Neural crest cell (in vitro differentiated cells): ENCODE measurements at places on chromosomes 2 and 18. TPM values are rescaled to one million over a fixed set of nuclear protein-coding genes. Genes with fewer than 3 reads are reported as not detected.

DNA sequence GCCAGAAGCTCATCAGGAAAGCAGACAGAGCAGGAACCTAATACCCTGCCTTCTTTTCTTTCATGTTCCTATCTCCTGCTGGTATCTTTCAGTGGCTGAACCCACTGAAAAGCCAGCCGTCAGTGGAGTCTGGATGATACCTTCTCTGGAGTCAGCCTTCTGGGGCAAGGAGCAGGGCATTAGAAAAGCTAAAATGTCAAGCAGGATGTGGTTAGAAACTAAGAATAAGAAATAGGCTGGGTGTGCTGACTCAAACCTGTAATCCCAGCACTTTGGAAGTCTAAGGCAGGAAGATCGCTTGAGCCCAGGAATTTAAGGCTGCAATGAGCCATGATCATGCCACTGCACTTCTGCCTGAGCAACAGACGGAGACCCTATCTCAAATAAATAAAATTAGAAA is 642.0 kb upstream of the FSHR start:
- no peak overlapping the region for H3K4me3 ChIP-seq
- no peaks in the 10 kb centered on the region for H3K4me1 ChIP-seq
- no peaks in the 10 kb centered on the region for H3K27me3 ChIP-seq
- no peaks in the 10 kb centered on the region for H3K36me3 ChIP-seq

GRCh38 chr18:76619261-76619620 is 124.2 kb upstream of the ZNF516 start:
- peaks cover 54% of the 10 kb centered on the region for H3K4me1 ChIP-seq
- no peak for DNase-seq
- H3K36me3 ChIP-seq: no peaks in the 10 kb centered on the region
- H3K27me3 ChIP-seq: no peaks in the 10 kb centered on the region

DNA sequence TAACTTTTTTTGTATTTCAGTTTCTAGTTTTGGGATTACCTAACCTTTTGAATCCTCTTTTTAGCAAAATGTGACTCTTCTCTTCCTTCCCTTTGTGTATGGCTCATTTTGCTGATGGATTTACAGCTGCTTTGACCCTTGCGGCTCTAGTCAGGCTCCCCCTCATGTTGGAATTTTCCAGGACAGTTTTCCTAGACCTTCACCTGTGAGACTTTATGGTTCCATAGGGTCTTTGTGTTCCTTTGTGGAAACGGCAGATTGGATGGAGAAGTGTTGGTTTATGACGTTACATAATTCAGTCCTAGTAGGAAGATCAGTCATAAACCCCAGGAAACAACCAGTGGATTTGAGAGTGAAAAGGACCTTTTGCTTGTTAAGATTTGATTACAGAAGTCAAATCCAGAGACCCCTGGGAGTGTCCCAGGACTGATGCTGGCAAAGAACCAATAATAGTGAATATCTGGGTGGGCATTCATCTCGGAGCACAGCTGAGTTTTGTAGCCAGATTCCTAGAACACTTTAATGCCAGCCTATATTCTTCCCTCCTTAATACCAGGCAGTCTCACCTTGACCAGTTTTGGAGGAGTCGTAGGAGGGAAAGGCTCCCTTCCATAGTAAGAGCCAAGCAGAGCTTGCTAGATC is 42.7 kb downstream of the SOCS6 start:
- H3K27ac ChIP-seq: no peak overlapping the region
- no peaks in the 10 kb centered on the region for H3K27me3 ChIP-seq
- DNase-seq: no peak
- H3K36me3 ChIP-seq: peaks cover 25% of the 10 kb centered on the region
- no peak overlapping the region for H3K4me3 ChIP-seq
- peaks cover 14% of the 10 kb centered on the region for H3K4me1 ChIP-seq

- H3K27ac ChIP-seq: peak overlapping the region; percentile 38
- H3K4me3 ChIP-seq: no peak overlapping the region
- H3K36me3 ChIP-seq: peaks cover 14% of the 10 kb centered on the region
- peaks cover 4% of the 10 kb centered on the region for H3K4me1 ChIP-seq
Observed at GRCh38 chr2:111633643-111634042, 250.3 kb downstream of the ANAPC1 start.

- peak overlapping the region; percentile 31 for H3K27ac ChIP-seq
- peak; percentile 2 for DNase-seq
- H3K27me3 ChIP-seq: peaks cover 6% of the 10 kb centered on the region
Observed at GRCh38 chr2:114661971-114662939, 219.8 kb downstream of the DPP10 start.

DNA sequence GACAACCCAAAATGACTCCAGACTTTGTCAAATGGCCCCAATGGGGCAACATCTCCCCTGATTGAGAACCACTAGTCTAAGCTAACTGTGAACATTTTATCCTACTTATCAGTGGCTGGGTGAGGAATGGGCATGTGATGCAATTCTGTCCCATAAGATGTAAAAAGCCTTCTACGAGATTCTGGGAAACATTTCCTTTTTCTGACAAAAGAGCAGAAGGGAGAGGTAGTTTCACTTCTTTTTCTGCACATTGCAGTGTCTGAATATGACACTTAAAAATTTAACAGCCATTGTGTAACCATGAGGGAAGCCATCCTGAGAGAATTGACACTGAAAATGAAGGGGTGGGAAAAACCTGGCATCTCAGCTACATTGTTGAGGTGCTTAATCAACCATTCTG is 17.3 kb upstream of the MARCHF4 start:
- no peaks in the 10 kb centered on the region for H3K36me3 ChIP-seq
- no peak overlapping the region for H3K4me3 ChIP-seq
- no peak for DNase-seq
- H3K27ac ChIP-seq: no peak overlapping the region

DNA sequence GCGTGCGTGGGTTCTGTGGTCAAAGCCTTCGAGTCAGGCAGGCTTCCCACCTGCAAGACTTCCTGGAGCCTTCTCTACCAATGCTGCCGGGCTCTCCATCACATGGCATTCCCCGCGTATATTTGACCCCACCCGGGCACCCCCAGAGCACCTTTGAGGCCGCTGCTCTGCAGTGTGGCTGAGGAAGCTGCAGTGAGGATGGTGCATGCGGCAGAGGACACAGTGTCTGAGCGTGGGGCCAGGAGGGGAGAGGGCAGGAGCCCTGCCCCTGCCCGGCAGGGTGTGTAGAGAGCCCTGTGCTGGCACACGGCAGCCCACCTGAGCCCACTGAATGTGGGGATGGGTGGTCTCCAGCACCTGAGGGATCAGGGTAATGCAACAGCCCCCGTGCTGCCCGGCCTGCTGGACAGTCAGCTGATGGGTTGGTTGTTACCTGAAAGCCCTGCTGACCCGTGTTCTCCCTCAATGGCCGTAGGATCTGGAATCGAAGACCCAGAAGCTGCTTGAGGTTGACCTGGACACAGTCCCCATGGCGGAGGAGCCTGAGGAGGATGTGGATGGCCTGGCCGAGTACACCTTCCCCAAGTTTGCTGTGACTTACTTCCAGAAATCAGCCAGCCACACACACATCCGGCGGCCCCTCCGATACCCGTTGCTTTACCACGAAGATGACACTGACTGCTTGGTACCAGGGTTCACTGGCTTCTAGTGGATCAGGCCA is 36.8 kb upstream of the GPR17 start:
- no peak for DNase-seq
- H3K27ac ChIP-seq: peak overlapping the region; percentile 19
- no peaks in the 10 kb centered on the region for H3K36me3 ChIP-seq
- H3K27me3 ChIP-seq: no peaks in the 10 kb centered on the region

The SNORC gene
- total RNA-seq: 2.8 and 3.0 TPM in 2 replicates

GRCh38 chr2:10947005-10947440 is 35.3 kb downstream of the KCNF1 start:
- peak overlapping the region; percentile 88 for H3K27ac ChIP-seq
- peaks cover 2% of the 10 kb centered on the region for H3K36me3 ChIP-seq
- DNase-seq: no peak
- H3K4me3 ChIP-seq: no peak overlapping the region
- H3K4me1 ChIP-seq: no peaks in the 10 kb centered on the region

- no peaks in the 10 kb centered on the region for H3K36me3 ChIP-seq
- no peaks in the 10 kb centered on the region for H3K27me3 ChIP-seq
- no peak for DNase-seq
- H3K4me3 ChIP-seq: no peak overlapping the region
Observed at GRCh38 chr2:33168922-33169321, 222.2 kb downstream of the LTBP1 start.
